ENCODE measurements at places on chromosomes 2 and 18.
A peak's percentile ranks its signal among the peaks of the same experiment; 100 is the strongest.

DNA sequence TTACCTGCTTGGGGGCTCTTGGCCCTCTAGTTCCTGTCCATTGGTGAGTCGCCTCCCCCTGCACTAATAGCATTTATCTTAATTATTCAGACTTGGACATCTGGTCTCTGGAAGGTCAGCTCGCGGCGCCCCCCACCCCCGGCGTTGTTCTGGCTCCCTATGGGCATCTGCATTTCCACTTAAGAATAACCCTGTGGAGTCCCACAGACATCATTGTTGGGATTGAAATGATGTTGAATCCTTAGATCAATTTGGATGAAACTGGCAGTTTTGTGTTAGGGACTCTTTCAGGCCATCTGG lies 313.8 kb upstream of the HS6ST1 start:
- DNase-seq: peak; percentile 3

DNA sequence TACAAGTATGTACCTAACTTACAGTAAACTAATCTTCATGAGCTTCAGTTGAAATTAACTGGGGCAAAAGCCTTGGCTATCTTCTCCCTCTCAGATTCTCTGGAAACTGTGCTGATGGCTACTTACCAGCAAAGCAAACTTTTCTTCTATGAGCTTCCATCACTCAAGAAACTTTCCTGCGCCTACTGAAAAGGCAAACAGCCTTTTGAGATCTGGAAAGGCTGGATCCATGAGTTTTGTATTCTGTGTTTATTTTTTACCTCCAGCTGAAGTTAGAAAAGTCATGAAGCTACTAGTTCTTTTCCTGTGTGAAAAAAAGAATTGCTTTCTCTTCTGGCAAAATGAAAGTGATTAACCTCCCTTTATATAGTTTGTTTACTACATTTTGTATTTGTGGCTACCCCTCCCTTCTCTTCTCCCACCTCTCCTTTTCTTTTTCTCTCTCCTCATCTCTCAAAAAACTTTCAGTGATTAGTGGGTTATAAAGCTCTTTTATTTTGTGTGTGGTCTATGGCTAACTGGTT lies 49.2 kb upstream of the RNF152 start:
- DNase-seq: no peak

GRCh38 chr2:183522489-183523266 lies 398.4 kb downstream of the NUP35 start:
- DNase-seq: no peak

DNA sequence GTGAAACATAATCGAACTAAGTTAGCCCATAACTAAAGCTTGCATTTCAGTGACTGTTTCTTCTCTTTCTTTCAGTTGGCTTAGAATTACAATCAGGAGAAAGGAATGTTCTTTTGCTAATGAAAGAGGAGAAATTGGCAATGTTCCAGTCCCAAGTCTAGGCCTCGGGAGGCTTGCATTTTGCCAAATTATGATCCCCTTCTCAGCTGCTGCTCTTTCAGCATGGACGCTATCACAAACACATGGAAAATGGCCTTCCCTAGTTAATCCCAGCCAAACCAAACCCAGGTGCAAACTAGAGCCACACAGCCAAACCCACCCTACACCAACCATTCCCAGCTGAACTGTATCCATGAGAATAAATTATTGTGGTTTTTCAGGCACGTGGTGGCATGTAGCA lies 605.2 kb upstream of the LRRTM4 start:
- no peak for DNase-seq

DNA sequence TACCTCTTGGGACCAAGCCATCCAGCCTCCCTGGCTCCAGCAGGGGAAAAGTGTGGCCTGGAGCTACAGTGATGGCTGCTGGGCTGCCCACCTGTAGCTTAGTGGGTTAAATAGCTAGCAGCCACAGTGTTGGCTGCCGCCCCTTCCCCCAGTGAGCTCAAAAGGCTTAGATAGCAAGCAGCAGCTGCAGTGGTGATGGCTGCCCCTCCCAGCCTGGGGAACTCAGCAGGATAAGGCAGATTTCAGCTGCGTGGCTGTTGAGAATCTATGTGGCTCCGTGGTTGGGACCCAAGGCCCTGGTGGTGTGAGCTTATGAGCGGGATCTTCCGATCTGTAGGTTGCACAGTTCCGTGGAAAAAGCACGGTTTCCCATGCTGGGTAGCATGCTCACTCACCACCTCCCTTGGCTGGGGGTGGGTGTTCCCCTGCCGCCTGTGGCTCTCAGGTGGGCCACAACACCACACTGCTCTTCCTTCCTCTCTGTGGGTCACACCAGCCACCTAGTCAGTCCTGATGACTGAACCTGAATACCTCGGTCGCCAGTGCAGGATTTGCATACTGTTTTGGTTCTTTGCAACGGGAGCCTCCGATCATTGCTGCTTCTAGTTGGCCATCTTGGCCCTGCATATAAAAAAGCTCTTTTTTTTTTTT lies 946.5 kb upstream of the FAM98A start:
- DNase-seq: no peak

- no peak for DNase-seq
Measured at GRCh38 chr2:101985101-101985792, 6.5 kb upstream of the IL1R2 start.

DNA sequence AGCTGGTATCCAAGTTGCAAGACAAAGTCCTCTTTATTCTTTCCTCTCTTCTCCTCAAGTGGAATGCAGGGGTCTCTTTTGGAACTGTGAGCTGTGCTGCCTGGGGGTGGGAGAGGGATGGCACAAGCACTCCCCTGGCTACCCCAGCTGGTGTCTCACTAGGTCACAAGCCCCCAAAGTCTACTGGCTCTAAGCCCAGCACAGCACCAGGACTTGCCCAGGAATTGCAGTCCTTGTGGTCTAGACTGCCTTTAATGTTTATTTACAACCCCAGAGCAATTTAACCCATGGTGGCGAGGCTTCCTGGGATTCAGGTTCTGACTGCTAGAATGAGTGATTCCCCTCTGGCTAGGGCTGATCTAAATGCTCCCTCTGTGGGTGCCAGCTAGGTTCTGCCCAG lies 199.0 kb upstream of the STK17B start:
- DNase-seq: no peak

DNA sequence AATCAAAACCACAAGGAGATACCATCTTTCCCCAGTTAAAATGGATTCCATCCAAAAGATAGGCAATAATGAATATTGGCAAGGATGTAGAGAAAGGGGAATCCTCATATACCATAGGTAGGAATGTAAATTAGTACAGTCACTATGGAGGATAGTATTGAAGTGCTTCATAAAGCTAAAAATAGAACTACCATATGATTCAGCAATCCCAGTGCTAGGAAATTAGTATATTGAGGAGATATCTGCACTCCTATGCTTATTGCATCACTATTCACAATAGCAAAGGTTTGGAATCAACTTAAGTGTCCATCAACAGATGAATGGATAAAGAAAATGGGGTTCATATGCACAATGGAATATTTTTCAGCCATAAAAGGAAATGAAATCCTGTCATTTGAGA lies 251.2 kb downstream of the ZNF804A start:
- DNase-seq: no peak

- DNase-seq: no peak
Measured at GRCh38 chr2:74815941-74816340, 18.0 kb upstream of the HK2 start.

DNA sequence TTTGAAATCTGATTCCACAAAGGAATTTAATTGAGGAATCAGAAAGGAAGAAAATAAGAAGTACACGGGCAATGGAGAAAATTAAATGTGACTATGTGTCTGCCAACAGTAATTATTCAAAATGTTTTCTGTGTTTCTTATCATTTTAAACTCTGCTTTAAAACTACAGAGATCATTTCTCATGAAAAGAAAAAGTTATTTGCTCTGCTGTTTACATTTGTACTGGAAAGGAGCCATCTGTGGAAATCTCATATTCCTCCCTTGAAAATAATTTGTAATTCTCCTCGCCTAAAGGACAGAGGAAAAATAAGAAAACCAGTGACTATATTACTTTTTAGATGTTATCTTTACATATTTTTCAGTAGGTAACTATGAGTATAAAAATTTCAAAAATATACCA lies 181.9 kb upstream of the MEIS1 start:
- DNase-seq: no peak

GRCh38 chr2:241945311-241945710 lies 75.8 kb downstream of the RTP5 start:
- peak; percentile 10 for DNase-seq

GRCh38 chr18:79876497-79876896 lies 75.0 kb downstream of the SLC66A2 start:
- no peak for DNase-seq

DNA sequence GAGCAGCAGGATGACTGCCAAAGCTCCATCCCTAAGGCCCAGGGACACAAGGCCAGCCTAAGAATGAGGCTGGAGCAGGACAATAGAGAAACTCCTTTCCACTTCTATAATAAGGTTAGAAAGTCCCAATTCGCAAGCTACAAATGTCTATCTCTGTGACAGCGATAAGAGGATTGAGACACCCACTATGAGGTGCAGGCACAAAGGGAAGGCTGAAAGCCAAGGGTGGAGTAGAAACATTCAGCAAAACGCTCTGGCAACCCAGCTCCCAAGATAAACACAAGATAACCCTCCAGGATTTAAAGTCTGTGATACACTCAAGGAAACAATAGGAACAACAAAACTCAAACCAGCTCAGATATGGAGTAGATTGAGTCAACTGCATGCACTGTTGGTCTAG lies 418.0 kb upstream of the UBE2E3 start:
- DNase-seq: no peak

DNA sequence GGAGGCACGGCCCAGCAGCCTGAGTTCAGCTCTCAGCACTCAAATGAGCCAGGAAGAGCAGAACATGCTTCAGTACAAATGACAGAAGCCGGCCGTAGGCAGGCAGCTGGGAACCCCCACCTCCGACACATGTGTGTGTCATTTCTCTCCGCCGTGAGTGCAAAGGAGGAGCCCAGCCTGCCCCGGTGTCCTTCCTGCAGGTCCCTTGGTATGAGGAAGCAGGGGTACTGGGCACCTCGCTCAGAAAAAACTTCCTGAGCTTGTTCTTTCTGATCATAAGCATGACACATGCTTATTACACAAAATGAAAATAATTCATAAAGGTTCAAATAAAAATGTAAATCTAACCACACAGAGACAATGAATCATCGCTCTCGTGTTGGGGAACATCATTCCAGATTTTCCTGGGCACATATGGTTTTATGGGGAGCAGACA lies 35.3 kb downstream of the KCNF1 start:
- DNase-seq: no peak

GRCh38 chr18:61322265-61322873 lies 10.9 kb upstream of the CDH20 start:
- peak; percentile 94 for DNase-seq

DNA sequence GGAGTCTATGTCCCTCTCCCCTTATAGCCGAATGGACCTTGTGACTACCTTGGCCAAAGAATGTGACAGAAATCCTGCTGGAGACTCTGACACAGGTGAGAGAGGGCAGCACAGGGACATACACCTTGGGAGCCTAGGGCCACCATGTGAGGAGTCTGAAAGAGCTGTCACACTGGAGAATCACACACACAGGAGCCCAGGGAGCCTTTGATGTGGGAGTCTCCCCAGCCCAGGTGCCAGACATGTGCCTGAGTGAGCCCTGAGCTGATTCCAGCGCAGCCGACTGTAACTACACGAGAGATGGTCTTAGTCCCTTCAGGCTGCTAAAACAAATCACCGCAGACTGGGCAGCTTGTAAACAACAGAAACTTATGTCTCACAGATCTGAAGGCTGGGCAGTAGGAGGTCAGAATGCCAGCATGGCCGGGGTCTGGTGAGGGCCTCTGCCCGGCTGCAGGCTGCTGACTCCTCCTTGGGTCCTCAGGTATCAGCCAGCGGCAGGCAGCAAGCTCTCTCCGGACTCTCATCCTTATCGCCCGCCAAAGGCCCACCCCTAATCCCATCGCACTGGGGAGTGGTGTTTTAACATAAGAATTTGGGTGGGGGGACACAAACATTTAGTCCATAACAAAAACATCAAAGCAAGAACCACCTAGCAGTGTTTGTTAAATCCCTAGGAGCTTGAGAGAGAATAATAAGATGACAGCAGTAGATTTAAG lies 63.8 kb upstream of the GPR45 start:
- DNase-seq: no peak

GRCh38 chr2:85001595-85001994 lies 30.6 kb downstream of the KCMF1 start:
- no peak for DNase-seq

Data from D341Med (cell line).